ENCODE measurements at places on chromosomes 7 and 10.

DNA sequence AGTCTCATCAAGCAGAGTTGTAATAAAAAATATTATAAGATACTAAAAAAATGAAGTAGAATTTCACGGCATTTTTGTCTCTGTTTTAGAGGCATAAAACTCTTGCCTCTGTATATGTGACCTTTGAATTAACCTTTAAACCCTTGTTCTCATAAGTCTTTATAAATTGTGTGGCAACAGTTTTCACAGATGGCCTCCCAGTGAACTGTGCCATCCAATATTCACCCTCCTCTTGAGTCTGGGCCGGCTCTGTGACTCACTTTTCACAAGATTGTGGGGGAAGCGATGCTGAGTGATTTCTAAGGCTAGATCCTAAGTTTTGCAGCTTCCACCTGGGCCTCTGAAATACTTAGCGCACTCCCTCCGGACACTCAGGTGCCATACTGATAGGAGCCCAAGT lies 4.6 kb upstream of the USP6NL start:
- no peak for ATAC-seq

GRCh38 chr10:94545391-94546048 lies at the start of gene HELLS:
HELLS (plus strand) TSS chr10:94545788; CDS start chr10:94545922, 134 bp downstream.
- peak; percentile 84 for ATAC-seq

DNA sequence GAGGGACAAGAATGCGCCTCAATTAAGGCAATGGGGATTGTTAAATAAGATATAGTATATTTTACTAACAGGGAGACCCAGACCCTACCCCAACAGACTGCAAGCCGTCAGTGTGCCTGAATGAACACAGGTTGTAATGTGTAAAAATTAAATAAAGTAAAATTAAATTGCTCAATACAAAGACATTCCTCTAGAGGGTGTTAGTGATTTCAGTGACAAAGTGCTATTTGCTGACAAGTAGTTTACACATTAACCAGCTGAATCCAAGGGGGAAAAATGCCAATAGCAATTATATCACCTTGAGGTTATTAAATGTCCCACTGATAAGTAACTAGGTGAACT lies 110.5 kb downstream of the EBF3 start:
- no peak for ATAC-seq

DNA sequence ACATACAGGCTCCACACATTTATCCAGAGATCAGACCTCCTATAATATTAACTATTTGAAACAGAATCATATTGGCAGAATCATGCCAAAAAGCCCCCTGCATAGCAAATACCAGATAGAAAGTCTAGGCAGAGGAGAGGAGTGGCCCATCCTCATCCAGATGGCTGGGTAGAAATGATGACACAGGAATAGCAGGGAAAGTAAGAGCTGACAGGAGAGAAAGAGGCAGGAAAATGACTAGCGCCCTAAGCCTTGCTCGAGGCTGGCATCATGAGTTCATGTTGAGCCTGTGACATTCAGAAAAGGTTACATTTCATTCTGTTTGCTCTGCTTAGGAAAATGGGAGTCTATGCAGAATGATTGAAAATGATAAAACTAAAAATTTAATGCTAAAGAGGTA lies 27.6 kb downstream of the WIPF3 start:
- no peak for ATAC-seq

- ATAC-seq, result no peak
Measured at GRCh38 chr7:90766814-90767564, 170.9 kb downstream of the CDK14 start.

DNA sequence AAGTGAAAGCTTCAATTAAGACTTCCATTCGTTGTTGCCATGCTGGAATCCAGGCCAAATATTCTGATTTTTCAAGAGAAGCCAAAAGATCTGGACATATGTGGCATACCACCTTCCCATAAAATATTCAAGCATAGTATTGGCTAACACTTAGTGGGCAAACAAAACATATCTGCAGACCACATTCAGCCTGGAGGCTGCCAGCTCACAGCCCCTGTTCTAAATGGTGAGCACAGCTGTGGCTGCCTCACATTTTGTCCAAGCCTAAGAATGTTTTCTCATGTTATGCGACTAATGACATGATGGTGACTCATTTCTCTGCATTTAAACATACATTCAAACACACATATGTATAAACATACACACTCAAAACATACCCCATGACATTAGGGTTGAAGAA lies 10.6 kb upstream of the CALU start:
- ATAC-seq, result no peak

GRCh38 chr7:130622866-130623265 lies 45.7 kb downstream of the COPG2 start:
- no peak for ATAC-seq

GRCh38 chr10:4215485-4215884 lies 430.5 kb upstream of the KLF6 start:
- no peak for ATAC-seq

- ATAC-seq, result no peak
Measured at GRCh38 chr7:121480566-121481335, 84.6 kb upstream of the FAM3C start.

- no peak for ATAC-seq
Measured at GRCh38 chr10:21260066-21260465, 265.4 kb downstream of the SKIDA1 start.
